ENCODE measurements at places on chromosomes 13 and 19. TPM values are rescaled to one million over a fixed set of nuclear protein-coding genes. Genes with fewer than 3 reads are reported as not detected.
A peak's percentile ranks its signal among the peaks of the same experiment; 100 is the strongest.

GNG7 gene
- not detected for total RNA-seq

ZSCAN4 gene
- not detected for total RNA-seq

- no peak overlapping the region for H3K4me3 ChIP-seq
- H3K36me3 ChIP-seq: peaks cover 5% of the 10 kb centered on the region
- H3K4me1 ChIP-seq: peaks cover 9% of the 10 kb centered on the region
- H3K27me3 ChIP-seq: no peaks in the 10 kb centered on the region
- H3K27ac ChIP-seq: no peak overlapping the region
Measured at GRCh38 chr13:31968473-31968872, 63.1 kb upstream of the FRY start.

- H3K27me3 ChIP-seq: peaks cover 20% of the 10 kb centered on the region
- no peak overlapping the region for H3K27ac ChIP-seq
- H3K4me3 ChIP-seq: no peak overlapping the region
- H3K4me1 ChIP-seq: no peaks in the 10 kb centered on the region
Measured at GRCh38 chr13:78040205-78040830, 121.7 kb upstream of the EDNRB start.

DNA sequence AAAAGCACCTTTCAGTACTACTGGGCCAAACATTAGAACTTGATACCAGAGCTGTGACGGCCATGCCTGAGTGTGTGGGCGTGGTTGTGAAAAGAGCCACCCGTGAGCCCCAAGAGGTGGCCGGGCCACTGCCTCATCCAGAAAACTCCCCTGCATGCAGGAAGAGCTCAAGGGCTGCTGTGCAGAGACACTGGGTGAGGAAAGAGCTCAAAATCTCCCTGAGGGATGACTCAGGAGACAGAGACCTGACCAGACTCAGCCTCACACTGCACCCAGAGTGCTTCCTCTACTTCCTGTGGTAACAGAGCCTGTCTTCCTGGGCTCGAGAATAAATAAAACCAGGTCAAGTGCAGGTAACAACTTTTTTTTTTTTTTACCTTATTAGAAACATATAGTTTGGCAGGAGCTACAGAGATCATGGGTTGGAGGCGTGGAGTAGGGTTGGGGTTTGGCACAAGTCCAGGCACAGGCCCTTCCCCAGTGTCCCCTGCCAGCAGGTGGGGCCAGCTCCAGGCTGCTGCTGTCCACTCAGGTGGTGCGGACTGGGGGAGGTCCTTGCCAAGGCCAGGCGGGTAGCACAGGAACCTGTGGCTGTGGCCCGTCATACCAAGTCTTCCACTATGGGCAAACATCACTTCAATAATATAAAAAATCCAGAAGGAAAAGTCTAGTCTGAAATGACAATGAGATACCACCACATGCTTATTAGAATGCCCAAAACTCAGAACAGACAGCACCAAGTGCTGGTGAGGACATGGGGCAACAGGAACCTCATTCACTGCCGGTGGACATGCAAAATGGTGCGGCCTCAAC is 25.5 kb downstream of the ELL start:
- peaks cover 41% of the 10 kb centered on the region for H3K4me1 ChIP-seq
- no peaks in the 10 kb centered on the region for H3K27me3 ChIP-seq
- peak overlapping the region; percentile 94 for H3K27ac ChIP-seq
- no peaks in the 10 kb centered on the region for H3K36me3 ChIP-seq
- H3K4me3 ChIP-seq: peak overlapping the region; percentile 88
- peak; percentile 93 for ATAC-seq

Measured in activated T-helper 17 cell treated with anti-CD3 and anti-CD28 coated beads, Interleukin-2, amount 50 U/mL, for 72 hours (primary cell).